Kidney capillary endothelial cell (primary cell): ENCODE measurements at places on chromosomes 4 and X.

DNA sequence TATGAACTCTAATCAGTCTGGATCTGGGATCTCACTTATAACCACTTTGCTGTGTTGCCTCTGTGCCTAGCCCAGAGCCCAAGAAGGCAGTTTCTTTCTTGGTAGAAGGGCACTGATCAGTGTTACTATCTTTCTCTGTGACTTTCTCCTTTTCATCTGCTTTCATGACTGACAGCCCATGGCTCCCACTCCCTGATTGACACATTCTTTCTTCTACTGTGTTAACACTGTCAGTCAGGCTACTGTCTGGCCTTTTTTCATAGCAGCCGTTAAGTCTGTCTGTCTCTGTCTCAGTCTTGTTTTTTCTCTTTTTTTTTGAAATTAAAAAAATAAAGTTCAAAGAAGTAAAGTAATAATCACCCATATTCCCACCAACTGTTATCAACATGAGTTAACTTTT is 210.6 kb downstream of the GPC3 start:
- DNase-seq, result no peak

DNA sequence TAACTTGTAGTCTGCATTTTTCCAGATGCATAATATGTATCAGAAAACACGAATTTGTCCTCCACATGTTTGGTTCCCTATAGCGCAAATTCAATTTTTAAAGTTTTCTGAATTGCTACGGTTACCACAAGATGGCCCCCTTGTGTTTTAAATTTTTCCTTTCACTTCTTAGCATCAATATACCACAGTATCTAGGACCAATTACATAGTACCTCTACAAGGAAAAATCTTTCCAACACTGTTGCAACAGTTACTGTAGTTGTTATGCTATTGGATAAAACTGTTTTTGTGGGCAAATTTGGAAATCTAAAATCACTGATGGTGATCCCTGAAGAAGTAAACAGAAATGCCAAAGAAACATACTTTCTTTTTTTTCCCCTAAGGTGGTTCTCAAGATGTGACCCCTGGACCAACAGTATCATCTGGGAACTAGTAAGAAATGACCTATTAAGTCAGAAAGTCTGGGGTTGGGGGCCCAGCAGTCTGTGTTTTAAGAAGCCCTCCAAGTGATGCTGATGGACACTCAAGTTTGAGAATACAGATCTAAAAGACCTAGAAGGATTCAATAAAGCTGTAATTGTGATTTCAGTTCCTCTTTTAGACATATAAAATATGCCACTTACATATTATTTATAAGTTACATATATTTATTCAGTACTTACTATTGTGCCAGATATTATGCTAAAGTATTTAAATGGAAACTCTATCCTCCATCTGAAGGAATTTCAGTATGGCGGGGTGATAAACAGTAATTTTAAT is 3.1 kb downstream of the ZGRF1 start:
- DNase-seq, result peak; percentile 42

GRCh38 chr4:128386761-128387599 is 99.4 kb upstream of the PGRMC2 start:
- DNase-seq, result no peak

GRCh38 chrX:136546371-136546781 is 14.4 kb downstream of the VGLL1 start:
- no peak for DNase-seq

GRCh38 chr4:83388313-83388676 is 53.6 kb upstream of the HPSE start:
- DNase-seq, result peak; percentile 9

DNA sequence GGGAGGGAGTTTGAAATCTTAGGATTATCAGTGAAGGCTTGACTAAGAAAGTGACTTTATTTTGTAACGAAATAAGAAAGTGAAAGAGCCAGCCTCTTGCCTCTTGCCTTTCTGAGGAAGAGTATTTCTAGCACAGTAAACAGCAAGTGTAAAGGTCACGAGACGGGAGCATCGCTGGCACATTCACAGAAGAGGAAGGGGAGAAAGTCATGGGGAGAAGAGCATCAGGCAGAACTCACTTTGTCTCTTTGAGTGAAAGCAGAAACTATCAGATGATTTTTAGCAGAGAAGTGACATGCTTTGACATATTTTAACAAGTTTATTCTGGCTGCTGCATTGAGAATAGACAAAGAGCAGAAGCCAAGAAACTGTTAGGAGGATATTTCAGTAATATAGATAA is 313.8 kb downstream of the CAMK2D start:
- no peak for DNase-seq

GRCh38 chrX:47840111-47840510 is 3.4 kb downstream of the ZNF81 start:
- no peak for DNase-seq

GRCh38 chr4:72468904-72469502 is 100.0 kb downstream of the ADAMTS3 start:
- DNase-seq, result peak; percentile 33

DNA sequence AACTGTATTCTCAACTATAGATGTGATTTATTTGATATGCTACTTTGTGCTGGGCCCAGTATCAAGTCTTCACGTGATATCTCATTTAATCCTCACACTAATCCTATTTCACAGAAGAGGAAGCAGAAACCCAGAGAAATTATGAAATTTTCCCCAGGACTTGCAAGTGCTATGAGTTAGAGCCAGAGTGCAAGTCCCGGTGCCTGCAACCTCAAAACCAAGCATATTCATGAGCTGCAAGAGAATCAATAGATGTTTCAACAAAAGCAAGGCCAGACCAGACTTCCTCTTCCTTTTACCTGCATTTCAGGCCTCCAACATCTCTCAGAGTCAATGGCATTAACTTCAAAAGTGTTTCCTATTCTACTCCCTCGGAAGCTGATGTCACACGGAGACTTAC is 92.2 kb upstream of the GATB start:
- DNase-seq, result no peak

GRCh38 chr4:184171011-184171410 is 46.7 kb downstream of the ENPP6 start:
- DNase-seq, result no peak

- DNase-seq, result no peak
These were observed 42.2 kb downstream of the GABRG1 start for GRCh38 chr4:46081674-46082073.

DNA sequence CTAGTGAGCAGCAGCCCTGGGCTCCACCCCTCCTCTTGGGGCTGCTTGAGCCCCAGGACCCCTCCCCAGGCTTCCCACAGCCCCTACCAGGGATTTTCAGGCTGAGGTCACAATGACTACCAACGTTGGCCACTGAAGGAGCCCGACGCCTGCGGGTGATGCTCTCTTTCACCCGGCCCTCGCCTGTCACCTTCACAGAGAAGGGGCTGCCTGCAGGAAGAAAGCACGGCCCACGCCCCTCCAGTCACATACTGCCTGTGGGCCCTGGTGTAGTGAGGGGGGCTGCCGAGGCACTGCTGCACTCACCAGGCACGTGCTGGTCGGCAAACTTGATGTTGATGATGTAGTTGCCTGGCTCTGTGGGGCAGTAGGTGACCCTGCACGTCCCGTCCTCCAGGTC is 22.0 kb downstream of the FLNA start:
- DNase-seq, result no peak

GRCh38 chrX:19293606-19294325 is 50.0 kb upstream of the PDHA1 start:
- DNase-seq, result no peak

GRCh38 chrX:16186380-16187007 is 19.2 kb downstream of the MAGEB17 start:
- no peak for DNase-seq

DNA sequence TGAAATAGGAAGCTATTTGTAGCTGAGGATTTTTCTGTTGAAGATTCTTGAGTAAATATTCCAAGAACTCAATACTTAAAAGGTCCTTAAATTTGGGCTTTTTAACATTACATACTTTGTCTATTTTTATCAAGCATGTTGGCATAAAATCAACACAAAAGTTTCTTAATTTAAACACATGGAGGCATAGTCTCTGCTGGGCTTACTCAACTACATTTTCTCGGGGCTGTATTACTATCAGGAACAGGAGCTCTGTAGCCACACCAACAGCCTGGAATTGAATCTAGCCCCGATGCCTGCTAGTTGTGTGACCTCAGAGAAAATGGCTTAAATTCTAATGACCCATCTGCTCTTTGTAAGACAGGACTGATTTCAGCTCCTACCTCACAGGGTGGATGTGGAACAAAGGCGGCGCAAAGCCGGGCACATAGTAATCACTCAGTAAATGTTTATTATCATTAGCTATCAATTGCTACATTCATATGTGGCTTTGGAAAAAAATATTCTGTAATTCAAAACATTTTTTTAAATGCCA is 207.0 kb downstream of the NSUN7 start:
- no peak for DNase-seq

- no peak for DNase-seq
These were observed 138.3 kb downstream of the PCDH18 start for GRCh38 chr4:137394018-137394417.

DNA sequence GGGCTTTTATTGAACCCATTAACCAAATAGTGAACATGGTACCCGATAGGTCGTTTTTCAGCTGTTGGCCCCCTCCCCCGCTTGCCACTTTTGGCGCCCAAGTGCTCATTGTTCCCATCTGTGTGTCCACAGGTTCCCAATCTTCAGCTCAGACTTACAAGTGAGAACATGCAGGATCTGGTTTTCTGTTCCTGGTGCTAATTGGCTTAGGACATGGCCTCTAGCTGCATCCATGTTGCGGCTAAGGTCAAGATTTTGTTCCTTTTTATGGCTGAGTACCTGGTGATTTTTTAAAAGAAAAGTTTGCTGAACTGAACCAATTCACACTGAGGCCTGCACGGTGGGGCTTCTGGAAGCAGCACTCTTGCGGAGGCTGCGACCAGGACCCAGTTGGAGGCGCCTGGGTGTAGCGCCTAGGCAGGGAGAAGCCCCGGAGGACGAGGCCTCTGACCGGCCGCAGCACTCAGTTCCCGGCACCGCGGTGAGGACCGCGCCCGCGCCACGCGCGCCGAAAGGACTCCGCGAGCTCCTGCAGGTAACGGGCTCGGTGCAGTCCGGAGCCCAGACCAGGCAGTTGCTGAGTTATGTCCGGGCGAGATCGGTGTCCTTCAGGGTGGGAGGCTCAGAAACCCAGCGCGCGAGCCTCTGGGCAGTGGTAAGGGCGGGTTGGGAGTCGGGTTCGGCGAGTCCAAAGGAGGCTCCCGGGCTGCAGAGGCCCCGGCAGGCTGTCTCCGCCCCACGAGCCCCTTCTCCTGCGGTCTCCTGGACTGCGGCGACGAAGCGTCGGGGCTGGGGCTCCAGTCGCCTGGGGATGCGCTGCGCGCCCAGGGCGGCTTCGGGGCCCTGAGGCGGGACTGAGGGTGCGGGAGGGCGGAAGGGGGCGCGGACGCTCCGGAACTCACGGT is 15.8 kb upstream of the SLC25A4 start:
- DNase-seq, result no peak

- no peak for DNase-seq
These were observed 1757.6 kb downstream of the ARAP2 start for GRCh38 chr4:34486461-34487363.

GRCh38 chr4:74414149-74414809 is 30.7 kb upstream of the AREG start:
- no peak for DNase-seq

DNA sequence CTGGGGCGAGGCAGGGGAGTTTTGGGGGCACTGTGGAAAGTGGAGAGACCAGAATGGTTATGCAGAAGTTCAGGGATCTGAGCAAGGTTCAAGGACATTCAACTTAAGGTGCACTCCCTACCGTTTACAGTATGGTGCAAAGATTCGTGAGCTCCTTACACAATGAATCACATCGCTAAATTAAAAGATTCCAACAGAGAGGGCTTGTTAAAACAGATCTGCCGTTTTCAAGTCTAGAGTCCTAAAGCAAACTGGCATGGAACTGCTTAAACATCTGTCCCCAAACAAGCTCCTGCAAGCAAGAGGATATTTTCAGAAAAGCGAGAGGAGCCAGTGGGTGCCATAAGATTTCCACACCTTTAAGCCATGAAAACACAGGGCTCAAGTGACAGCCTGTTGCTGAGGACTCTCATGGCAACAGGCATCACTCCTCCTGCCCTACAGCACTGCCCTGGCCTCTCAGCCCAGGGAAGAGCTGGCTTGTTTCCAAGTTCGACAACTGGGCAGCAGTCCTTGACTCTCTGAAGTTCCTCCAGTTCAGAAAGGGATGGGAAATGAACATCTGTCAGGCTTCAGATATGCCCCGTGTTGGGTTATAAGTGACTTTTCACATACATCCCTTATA is 10.0 kb downstream of the FAM184B start:
- DNase-seq, result no peak

GRCh38 chr4:124322234-124323065 is 390.1 kb downstream of the ANKRD50 start:
- peak; percentile 52 for DNase-seq

- no peak for DNase-seq
These were observed 2138.8 kb downstream of the PCDH7 start for GRCh38 chr4:32858971-32859370.

DNA sequence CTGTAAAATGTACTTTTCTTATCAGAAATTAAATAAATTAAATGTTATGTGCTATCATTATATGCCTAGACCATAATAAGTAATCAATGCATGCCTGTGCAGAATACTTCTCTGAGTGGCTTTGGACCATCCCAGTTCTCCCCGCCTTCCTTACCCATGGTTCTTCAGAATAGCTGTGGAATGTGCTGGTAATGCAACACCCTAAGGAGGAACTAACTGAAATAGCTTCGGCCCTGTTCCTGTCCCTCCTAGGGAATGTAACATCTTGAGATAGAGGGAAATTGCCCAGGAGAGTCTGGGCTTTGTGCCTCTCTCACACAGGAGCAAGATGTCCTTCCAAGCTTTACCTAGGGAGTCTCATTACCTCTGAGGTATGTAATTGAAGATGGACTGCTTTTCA is 693.6 kb upstream of the HS3ST1 start:
- no peak for DNase-seq

DNA sequence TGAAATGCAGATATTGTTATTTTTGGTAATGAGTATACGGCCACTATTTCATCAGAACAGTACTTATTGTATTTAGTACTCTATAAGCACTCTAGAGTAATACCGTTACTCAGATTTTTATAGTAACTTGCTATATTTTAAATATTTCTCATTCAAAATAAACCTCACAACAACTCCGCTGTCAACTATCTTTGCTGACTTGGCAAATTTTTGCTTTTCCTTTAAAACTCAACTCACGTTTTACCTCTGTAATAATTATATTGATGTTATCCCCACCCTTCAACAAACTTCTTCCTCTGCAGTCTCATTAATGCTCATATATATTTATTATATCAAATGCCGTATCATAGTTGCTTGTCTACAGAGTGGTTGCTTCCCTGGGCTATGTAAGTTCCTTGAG is 9.0 kb downstream of the JCHAIN start:
- no peak for DNase-seq

GRCh38 chr4:140289486-140289885 is 84.0 kb upstream of the SCOC start:
- DNase-seq, result no peak

GRCh38 chrX:154990496-154990895 is 32.0 kb downstream of the F8 start:
- no peak for DNase-seq

GRCh38 chr4:67393699-67394281 is 151.5 kb downstream of the CENPC start:
- DNase-seq, result peak; percentile 30

- DNase-seq, result no peak
These were observed 31.3 kb upstream of the ASMTL start for GRCh38 chrX:1483843-1484637.
